ENCODE measurements at places on chromosomes 4 and X.

GRCh38 chr4:111854494-111855087 lies 290.7 kb upstream of the FAM241A start:
- H3K4me3 ChIP-seq = no peak overlapping the region
- no peak overlapping the region for H3K27ac ChIP-seq
- H3K27me3 ChIP-seq = no peaks in the 10 kb centered on the region
- H3K4me1 ChIP-seq = no peaks in the 10 kb centered on the region

- H3K36me3 ChIP-seq = no peaks in the 10 kb centered on the region
- no peaks in the 10 kb centered on the region for H3K4me1 ChIP-seq
- H3K27me3 ChIP-seq = no peaks in the 10 kb centered on the region
- no peak for DNase-seq
- H3K27ac ChIP-seq = no peak overlapping the region
These were observed 156.9 kb downstream of the APBB2 start for GRCh38 chr4:41057467-41057866.

DNA sequence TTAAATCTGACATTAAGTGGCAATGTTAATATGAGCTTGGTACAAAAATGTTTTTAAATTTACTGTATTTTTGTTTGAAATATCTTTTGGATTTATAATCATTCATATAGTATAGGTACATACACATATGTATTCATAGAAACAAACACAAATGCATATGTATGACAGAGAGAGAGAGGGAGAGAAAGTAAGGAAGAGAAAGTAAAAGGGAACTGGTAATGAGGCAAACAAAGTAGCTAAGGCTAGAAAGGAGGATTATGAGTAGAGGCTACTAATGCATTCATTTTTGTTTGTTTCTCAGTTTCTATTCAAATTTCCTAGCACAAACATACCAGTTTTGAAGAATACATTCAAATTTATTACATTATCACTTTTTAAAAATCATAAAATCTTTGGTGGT lies 132.4 kb downstream of the GLRA3 start:
- DNase-seq = no peak
- no peaks in the 10 kb centered on the region for H3K36me3 ChIP-seq
- no peak overlapping the region for H3K4me3 ChIP-seq
- no peaks in the 10 kb centered on the region for H3K4me1 ChIP-seq
- no peaks in the 10 kb centered on the region for H3K27me3 ChIP-seq
- H3K27ac ChIP-seq = no peak overlapping the region

- H3K27ac ChIP-seq = no peak overlapping the region
- no peak overlapping the region for H3K4me3 ChIP-seq
- H3K36me3 ChIP-seq = peaks cover 8% of the 10 kb centered on the region
These were observed 70.0 kb downstream of the NYX start for GRCh38 chrX:41516999-41517765.

DNA sequence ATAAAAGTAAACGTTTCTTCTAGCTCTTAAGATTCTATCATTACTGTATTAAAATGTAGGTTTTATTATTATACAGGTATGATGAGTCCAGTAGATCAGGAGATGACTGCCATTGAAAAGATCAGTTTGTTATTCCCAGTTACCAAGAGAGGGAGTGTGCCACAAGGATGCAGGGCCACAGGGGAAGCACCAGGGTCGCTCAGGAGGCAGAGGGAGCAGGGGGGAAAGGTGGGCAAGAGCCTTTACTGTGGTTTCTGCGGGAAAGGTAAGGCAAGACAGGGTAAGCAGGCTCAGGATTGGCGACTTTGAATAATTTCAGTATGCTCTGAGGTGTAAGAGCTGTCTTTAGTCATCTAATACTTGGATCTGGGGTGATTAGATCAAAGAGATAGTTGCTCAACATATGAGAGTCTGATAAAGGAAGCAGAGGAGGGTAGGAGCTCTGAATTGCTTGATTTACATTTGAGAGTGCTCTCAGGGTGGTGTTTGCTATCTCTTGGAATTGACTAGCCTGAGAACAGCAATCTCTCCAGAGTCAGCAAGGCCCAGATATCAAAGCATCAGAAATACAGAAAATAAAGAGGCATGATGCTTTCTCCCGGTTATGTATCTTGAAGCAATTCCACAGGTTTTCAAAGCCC lies 86.0 kb downstream of the NDST3 start:
- no peaks in the 10 kb centered on the region for H3K36me3 ChIP-seq
- H3K27ac ChIP-seq = no peak overlapping the region
- no peaks in the 10 kb centered on the region for H3K4me1 ChIP-seq
- no peaks in the 10 kb centered on the region for H3K27me3 ChIP-seq

Data from large intestine (tissue), 12 donors.